ENCODE measurements at places on chromosomes 11 and 22.

DNA sequence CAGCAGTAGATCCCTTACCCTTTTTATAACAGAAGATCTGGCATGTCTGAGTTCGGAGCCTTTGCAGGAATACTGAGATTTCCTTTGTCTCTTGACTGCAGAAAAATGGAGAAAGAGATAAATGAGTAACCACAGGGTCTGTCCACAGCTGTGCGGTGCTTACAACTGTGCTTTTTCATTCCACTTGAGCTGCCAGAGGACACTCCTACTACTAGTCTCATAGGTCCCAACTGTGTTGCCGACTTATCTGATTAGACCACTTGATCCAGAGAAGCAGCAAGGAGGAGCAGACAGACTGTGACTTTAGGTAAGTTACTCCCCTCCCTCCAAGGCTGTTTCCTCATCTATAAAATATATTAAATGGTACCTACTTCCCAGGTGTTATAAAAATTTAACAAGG lies 17.5 kb downstream of the FAM227A start:
- no peak for DNase-seq

- DNase-seq = no peak
These were observed 12.1 kb downstream of the DPP3 start for GRCh38 chr11:66492161-66492865.

GRCh38 chr11:2382129-2382517 lies 5.0 kb downstream of the CD81 start:
- DNase-seq = no peak

- no peak for DNase-seq
These were observed 1.5 kb downstream of the EHD1 start for GRCh38 chr11:64876835-64877341.
